ENCODE measurements at places on chromosomes 2 and 18. TPM values are rescaled to one million over a fixed set of nuclear protein-coding genes. Genes with fewer than 3 reads are reported as not detected.

- DNase-seq = no peak
These were observed 1.4 kb upstream of the GAD1 start for GRCh38 chr2:170815311-170815710.

DNA sequence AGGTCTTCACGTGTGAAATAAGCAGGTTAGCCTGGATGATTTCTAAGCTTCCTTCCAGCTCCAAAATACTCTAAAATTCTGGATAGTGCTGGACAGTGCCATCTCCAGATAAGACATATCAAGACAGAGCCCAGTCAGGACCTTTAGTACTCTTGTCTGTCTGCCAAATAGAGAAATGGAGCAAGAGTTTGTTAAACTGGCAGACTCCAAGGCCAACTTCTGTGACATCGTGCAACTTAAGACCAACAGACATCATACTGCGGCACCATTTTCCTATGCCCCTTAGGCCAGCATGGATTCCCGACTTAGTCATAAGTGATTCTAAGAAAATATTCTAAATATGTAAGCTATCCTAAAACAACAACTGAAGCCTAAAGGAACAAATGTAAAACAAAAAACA is 118.6 kb downstream of the RBMS1 start:
- no peak for DNase-seq

- no peak for DNase-seq
These were observed 33.3 kb downstream of the COPS7B start for GRCh38 chr2:231819447-231820042.

- DNase-seq = no peak
These were observed 17.8 kb upstream of the RBBP8 start for GRCh38 chr18:22915337-22915736.

PELI1 gene
- 29.2 TPM for total RNA-seq

CACNB4 gene
- total RNA-seq = 149 TPM
